Activated T-cell treated with anti-CD3 and anti-CD28 coated beads, Interleukin-2, amount 50 U/mL, for 72 hours (primary cell): ENCODE measurements at places on chromosomes 11 and 22. TPM values are rescaled to one million over a fixed set of nuclear protein-coding genes. Genes with fewer than 3 reads are reported as not detected.

DNA sequence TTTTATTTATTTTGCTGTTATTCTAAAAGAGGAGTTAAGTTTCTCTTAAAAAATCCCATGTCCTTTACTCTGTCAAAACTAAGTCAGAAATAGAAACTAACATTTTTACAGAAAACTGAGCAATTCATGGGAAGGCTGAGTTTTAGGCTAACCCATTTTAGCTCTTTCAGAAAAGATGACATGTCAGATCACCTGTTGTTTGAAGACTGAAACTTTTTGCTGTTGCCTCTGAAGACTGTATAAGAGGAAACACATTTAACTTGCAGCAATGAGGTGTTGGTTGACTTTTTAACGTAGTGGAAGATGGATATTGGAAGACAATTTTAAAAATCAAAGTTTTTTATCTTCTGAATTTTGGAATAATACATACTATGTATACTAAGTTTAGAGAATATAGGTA is 115.4 kb downstream of the METTL15 start:
- no peak for DNase-seq

DNA sequence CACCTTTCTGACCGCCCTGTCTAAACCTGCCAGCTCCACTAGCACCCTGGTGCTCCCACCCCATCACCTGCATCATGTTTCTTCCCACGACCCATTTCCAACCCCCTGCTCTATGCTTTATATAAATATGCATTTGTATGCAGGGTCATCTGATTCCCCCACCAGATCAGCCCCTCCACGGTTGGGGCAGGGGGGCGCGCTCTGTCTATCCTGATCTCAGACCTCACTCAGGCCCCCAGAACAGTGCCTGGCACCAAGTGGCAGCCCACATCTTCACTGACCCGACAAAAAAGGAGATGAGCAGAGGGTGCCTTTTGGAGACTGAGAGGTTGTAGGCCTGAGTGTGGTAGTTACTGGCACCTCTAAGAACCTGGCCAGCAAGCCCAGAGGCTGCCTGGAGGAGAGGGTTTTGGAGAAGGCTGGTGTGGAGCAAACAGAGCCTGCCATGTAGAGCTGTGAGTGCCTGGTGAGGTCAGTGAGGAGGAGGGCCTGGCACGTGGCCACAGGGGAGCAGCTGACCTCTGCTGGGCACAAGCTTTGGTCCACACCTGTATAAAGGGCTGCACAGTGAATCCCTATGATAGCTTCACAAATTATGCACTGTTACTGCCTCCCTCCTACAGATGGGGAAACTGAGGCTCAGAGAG is 86.3 kb upstream of the RTL6 start:
- no peak for DNase-seq

DNA sequence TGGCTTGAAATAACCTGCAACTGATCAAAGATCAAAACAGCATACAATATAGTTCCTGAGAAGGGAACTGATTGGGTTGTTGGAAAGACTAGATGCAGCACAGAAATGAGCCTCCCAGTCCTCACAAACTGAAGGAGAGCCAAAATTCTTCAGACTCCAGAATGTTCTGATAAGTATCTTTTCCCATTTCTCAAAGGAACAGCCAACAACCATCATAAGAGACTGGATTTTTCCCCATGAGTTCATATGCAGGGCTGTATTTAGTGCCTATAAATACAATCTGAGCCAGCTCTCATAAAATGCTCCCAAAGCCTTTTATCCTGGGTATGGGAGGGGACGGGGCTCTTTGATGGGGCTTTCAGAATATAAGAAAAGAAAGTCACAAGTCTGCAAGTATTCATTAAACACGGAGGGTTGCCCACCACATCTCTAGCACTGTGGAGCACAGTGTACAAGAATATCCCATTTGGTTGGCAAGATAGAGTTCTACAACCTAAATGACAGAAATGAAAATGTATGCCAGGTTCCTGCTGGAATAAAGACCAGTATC is 50.7 kb upstream of the LYVE1 start:
- DNase-seq, result no peak

GRCh38 chr11:95076981-95077380 is 10.3 kb downstream of the SRSF8 start:
- no peak for DNase-seq

OR6X1 gene
- total RNA-seq, result not detected

OR8G1 gene
- total RNA-seq, result not detected
